ENCODE measurements at places on chromosomes 11 and 22.

DNA sequence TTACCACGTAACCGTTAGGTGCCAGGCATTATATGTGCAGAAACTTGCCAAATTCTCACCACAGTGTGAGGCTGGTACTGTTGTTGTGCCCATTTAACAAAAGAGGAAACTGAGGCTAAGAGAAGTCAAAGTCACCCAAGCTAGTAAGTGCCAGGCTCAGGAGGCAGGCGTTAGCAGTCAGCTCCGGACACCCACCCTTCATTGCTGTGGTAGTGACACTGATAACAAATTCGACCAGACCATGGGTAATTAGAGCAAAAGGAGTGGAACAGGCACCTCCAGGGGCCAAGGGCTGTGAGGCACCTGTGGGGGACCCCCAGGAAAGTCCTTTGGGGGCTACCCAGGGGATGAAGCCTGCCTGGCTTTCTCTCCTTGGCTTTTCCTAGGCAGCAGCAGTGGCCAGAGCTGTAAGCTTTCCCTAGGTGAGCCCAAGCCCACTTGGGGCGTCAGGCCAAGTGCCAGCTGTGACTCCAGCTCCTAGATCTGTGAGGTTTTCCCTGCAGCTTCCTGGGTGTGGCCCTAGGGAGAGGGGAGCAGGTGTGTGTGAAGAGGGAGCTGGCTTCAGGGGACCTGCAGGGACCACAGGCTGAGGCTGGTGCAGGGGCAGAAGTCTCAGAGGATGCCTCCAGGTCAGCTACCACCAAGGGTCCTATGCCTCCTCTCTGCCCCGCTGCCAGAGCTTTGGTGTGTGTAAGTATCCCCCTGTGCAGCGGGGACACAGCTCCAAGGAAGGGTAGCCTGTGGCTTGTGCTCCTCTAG lies 19.7 kb upstream of the ALX4 start:
- no peak for DNase-seq

DNA sequence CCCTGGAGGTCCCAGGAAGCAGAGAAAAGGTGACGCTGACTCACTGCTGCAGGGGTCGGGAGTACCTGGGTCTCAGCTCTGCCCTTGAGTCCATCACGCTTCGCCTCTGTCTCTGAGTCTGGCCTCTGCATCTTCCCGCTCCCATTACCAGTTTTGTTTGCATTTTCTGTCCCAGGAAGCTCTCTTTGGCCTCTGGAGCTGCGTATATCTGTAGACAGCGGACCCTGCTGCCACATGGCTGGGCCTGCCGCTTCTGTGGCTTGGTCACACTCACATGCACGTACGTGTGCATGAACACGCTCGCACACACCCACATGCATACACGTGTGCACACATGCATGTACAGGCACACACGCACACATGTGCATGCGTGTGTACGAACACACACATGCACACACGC lies 20.8 kb upstream of the APOBEC3A start:
- no peak for DNase-seq

GRCh38 chr11:128193615-128194014 lies 393.7 kb downstream of the ETS1 start:
- no peak for DNase-seq

DNA sequence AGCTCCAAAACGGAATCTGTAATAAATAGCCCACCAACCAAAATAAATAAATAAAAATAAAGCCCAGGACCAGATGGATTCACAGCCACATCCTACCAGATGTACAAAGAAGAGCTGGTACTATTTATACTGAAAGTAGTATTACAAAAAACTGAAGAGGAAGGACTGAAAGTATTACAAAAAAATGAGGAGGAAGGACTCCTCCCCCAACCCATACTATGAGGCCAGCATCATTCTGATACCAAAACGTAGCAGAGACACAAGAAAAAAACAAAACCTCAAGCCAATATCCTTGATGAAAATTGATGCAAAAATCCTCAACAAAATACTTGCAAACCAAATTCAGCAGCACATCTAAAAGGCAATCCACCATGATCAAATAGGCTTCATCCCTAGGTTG lies 65.4 kb downstream of the CYP2R1 start:
- DNase-seq, result no peak

DNA sequence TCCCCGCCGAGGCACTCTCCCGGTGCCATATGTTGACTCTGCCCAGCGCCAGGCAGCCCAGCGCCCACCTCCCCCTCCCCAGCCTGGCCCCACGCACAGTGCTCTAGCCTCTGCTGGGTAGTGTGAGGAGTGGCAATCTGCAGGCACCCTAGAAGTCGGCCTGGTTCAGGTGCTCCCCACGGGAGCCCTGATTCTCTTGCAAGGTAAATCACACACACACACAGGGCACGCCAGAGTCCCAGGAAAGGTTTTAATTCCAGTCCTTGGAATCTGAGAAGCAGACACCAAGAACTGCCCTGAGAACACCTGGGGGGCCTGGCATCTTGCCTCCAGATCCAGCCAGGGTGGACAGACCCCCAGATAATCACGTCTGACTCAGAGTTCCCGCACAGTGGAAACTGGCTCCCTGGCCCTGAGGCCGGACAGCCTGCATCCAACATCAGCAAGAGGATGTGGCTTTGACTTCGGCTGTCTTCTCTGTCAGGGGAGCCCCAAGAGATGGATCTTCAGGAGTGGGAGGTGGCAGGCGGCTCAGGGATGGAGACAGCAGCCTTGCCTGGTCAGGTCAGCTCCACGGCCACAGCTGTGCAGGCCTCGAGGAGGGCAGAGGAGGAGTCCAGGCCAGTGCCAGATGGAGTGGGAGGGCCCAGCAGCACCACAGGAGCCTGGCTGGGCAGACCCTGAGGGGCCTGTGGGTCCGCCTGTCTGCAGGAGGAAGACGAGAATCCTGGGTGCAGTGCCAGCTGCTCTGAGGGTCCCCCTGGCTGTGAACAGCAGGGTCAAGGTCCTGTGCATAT lies 1.1 kb upstream of the RIN1 start:
- DNase-seq, result no peak

DNA sequence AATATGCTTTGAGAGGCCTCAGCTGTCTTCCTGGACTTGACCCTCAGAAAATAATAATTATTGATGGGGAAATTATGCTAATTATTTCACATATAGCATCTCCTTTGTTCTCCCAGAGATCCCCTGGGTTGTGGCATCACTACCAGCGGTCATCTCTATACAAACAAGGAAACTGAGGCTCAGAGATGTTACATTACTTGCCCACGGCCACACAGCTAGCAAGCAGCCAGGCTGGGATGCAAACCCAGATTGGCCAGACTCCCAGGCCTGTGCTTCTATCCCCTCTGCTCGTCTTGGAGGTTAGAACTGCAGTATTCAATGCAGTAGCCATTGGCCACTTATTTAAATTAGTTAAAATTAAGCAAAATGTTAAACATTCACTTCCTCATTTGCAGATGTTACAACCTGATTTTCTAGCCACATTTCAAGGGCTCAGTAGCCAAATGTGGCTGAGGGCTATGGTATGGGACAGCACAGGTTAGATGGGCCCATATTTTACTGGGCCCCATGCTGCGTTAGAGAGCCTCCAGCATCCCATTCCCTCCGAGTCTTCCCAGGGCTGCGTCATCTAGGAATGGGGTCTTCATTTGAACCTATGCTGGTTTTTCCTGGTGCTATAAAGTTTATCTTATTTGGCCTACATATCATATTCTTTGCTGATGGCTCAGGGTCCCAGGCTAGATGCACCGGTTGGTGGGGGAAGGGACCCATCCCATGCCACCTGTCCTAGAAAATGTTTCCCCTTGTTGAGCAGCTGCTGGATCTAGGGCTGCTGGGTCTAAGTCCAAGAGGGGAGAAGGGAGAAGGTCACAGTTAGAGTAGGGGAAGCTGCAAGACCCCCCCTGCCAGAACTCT lies 2.2 kb downstream of the SLC35C1 start:
- DNase-seq, result no peak

DNA sequence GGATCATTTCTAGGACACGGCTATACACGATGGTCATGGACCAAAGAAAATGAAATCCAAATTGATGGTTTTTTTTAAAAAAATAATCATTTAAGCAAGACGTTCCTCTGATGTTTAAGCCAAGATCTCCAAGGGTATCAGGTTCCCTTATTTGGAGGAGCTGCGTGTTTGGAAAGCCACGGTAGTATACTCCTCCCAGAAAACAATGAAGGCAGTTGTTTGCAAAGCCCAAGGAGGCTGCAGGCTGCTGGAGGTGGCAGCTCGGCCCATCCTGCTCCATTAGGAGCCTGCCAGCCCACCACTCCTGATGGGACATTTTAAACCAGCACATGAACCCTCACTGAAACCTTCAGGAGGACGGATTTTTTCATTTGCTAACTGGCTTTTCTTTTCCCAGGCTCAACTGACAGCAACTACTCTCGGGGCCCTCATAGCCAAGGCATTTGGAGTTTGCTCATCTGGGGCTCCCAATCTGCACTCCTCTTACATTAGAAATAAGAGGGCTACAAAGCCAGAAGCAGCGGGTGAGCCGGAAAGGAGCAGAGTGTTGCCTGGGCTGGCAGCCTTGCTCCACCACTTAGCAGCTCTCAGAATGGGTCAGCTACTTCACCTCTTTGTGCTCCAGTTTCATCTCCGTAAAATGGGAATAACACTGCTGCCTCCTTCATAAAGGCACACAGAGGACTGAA lies 58.4 kb downstream of the ABTB2 start:
- no peak for DNase-seq

- DNase-seq, result no peak
Measured at GRCh38 chr11:102391549-102392237, 44.7 kb downstream of the BIRC2 start.

- DNase-seq, result no peak
Measured at GRCh38 chr11:110071197-110071596, 22.0 kb upstream of the ZC3H12C start.

DNA sequence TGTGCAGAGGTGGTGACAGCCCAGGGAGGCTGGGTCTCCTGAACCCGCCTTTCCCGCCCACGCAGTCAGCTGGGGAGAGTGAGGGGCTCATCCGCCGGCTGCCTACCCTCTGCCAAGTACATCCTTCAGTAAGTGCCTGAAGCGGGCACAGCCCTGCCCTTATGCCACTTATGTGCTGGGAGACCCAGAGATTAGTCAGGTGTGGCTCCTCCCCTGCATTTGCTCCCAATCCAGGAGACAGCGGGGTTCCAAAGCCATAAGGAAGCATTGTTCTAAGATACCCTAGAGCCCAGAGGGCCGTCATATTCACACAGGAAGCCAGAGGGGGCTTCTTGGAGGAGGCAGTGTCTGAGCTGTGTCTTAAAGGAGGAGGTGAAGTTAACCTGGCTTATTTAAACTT lies 5.8 kb upstream of the PPP6R3 start:
- DNase-seq, result no peak

DNA sequence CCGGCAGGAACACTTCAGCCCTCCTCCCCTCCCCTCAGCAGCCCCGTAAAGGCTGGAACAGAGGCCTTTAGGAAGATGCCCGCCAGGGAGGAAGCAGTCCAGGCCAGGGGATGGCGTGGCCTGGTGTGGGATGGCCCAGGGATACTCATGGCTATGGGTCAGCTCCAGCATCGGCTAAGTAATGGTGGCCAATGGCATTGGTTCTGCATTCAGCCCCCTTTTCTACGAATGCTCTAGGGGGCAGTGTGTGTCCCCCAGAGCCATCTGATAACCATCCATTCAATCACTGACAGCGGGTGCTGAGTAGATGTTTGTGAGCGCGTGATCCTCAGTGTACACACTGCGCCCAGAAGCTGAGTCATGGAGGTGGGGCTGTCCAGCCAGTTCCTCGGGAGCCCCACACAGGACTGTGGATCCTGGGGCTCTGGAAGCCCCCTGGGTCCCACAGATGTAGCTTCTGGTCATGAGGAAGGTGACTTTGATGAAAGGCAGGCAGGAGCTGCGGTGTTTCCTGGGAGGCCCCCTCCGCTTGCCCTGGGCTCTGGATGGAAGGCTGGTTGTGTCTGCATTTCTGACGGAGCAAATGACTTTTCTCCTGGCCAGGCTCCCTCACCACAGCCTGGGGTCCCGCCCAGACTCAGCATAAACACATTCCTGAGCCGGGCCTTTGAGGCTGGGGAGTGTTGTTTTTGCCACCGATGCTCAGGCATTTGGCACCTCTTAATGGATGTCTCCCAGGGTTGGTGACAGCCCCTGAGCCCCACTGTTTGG lies 46.5 kb downstream of the FBLN1 start:
- DNase-seq, result no peak

DNA sequence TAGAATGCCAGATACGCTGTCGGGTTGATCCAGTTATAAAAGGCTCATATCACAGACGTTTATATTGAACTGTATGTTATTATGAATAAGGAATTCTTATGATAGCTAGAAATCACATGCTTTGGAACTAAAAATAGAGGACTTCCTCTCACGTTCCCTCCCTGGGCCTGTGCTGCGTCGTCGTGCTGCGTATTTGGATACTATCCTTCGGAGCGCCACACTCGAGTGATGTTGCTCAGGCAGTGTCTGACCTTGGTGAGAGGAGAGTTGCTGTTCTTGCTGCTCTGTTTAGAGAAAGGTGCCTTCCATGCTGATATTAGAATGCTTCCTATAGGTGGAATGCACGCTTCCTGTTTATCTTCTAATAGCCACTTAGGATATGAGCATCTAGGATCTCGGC lies 20.2 kb upstream of the ST14 start:
- no peak for DNase-seq

GRCh38 chr22:21755851-21756284 lies 20.3 kb upstream of the YPEL1 start:
- no peak for DNase-seq

DNA sequence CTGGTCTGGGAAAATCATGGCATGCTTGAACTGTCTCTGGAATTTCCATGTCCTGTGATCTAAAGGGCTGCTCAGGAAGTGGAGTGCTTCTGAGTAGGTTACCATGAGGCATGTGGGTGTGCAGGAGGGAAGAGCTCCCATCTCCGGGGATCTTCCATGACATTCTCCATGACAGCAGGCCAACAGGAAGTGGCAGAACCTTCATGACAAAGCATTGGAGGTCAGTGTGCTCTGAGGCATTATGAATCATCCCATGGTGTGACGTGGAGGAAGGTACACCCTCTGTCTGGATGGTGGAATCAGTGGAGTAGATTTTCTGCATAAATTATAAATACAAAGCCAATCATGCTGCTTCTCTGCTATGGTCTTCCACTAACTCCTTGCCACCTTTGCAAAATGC lies 139.6 kb upstream of the E2F8 start:
- no peak for DNase-seq

GRCh38 chr11:46526216-46527215 lies 67.3 kb downstream of the AMBRA1 start:
- no peak for DNase-seq

GRCh38 chr11:102177974-102178631 lies 67.9 kb downstream of the YAP1 start:
- DNase-seq, result no peak

DNA sequence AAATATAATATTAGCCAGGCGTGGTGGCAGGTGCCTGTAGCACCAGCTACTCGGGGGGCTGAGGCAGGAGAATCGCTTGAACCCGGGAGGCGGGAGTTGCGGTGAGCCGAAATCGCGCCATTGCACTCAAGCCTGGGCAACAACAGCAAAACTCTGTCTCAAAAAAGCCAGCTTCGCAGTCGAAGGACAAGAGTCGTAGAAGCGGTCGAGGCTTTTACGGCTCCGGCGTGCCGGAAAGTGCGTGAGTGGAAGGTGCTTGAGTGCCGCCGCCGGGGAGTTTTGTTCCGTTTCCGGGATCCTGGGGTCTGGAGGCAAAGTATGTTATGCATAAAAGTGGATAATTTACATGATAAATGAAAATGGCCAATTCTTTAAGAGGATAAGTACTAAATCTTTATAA lies 43.6 kb downstream of the SYN3 start:
- DNase-seq, result no peak

Measured in CD4-positive, alpha-beta T cell treated with Interleukin-1 beta for 1 hour (primary cell).